T-helper 17 cell (primary cell): ENCODE measurements at places on chromosomes 5 and 9. TPM values are rescaled to one million over a fixed set of nuclear protein-coding genes. Genes with fewer than 3 reads are reported as not detected.

Gene SHOC1
- total RNA-seq, result not detected

Gene PCDHGA8
- not detected for total RNA-seq

Gene MAMDC2
- total RNA-seq, result not detected

Gene CARTPT
- total RNA-seq, result not detected

Gene GDF9
- total RNA-seq, result 0.94 TPM

Gene SPATA31C1
- not detected for total RNA-seq

Gene IFNB1
- not detected for total RNA-seq

Gene TRIM14
- total RNA-seq, result 64.6 TPM

Gene KIF4B
- not detected for total RNA-seq

Gene QRFP
- not detected for total RNA-seq

Gene SAXO1
- not detected for total RNA-seq

Gene KIF24
- total RNA-seq, result 0.08 TPM

GRCh38 chr5:13316176-13316575 is 628.3 kb downstream of the DNAH5 start:
- H3K27me3 ChIP-seq, result no peaks in the 10 kb centered on the region
- no peaks in the 10 kb centered on the region for H3K4me1 ChIP-seq
- DNase-seq, result no peak
- H3K27ac ChIP-seq, result no peak overlapping the region
- H3K4me3 ChIP-seq, result no peak overlapping the region

- H3K36me3 ChIP-seq, result no peaks in the 10 kb centered on the region
- H3K27ac ChIP-seq, result no peak overlapping the region
- no peaks in the 10 kb centered on the region for H3K4me1 ChIP-seq
- DNase-seq, result no peak
- no peak overlapping the region for H3K4me3 ChIP-seq
- no peaks in the 10 kb centered on the region for H3K27me3 ChIP-seq
Observed at GRCh38 chr5:116521173-116521872, 53.3 kb downstream of the SEMA6A start.

- no peak overlapping the region for H3K4me3 ChIP-seq
- peaks cover 11% of the 10 kb centered on the region for H3K4me1 ChIP-seq
- no peaks in the 10 kb centered on the region for H3K36me3 ChIP-seq
- no peak for DNase-seq
- no peak overlapping the region for H3K27ac ChIP-seq
Observed at GRCh38 chr9:105064248-105065097, 136.5 kb upstream of the ABCA1 start.

- peaks cover 5% of the 10 kb centered on the region for H3K27me3 ChIP-seq
- no peak for DNase-seq
- peaks cover 8% of the 10 kb centered on the region for H3K36me3 ChIP-seq
- no peak overlapping the region for H3K27ac ChIP-seq
Observed at GRCh38 chr5:147628058-147628895, 118.4 kb upstream of the DPYSL3 start.

- peaks cover 73% of the 10 kb centered on the region for H3K27me3 ChIP-seq
- peaks cover 2% of the 10 kb centered on the region for H3K36me3 ChIP-seq
- peak overlapping the region; percentile 43 for H3K4me3 ChIP-seq
- H3K27ac ChIP-seq, result no peak overlapping the region
- no peak for DNase-seq
- peaks cover 13% of the 10 kb centered on the region for H3K4me1 ChIP-seq
Observed at GRCh38 chr9:124009531-124010217, 1.9 kb upstream of the LHX2 start.

DNA sequence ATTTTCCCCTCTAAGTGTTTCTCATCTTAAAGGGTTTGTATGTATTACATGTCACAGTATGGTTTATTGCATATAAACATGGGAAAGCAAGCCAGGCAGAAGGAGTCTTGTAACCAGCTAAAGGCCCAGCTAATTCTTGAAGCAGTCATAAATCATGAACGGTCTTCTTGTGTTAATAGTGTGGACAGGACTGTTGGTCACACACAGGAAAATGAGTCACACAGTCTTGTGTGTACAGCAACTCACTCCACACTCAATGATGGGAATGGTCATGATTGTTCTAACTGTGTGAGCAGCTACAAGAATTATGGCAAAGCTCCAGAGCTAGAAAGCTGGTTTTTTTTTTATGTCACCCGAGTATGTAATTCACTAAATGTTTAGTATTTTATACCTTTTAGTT is 123.9 kb downstream of the GHR start:
- no peak overlapping the region for H3K27ac ChIP-seq
- no peak for DNase-seq
- H3K27me3 ChIP-seq, result no peaks in the 10 kb centered on the region
- H3K4me3 ChIP-seq, result no peak overlapping the region
- H3K36me3 ChIP-seq, result no peaks in the 10 kb centered on the region
- H3K4me1 ChIP-seq, result no peaks in the 10 kb centered on the region

DNA sequence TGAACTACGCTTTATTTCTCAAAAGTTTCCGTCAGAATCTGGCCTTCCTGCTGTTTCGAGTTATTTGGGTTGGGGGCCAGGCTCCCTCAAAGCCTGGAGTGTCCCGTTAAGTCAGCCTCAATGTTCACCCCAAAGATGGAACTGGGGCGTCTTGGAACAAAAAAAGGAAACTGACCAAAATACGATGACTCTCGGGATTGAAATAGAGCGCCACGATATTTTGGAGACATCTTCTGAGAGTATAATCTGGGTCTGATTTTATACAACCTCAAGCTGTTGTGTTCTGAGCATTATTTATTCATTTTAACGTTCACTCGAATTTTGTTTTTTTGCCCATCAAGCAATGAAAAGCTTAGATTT is 28.1 kb downstream of the TLX3 start:
- DNase-seq, result no peak
- H3K4me3 ChIP-seq, result peak overlapping the region; percentile 36
- H3K36me3 ChIP-seq, result peaks cover 2% of the 10 kb centered on the region
- H3K4me1 ChIP-seq, result peaks cover 9% of the 10 kb centered on the region
- H3K27ac ChIP-seq, result no peak overlapping the region
- H3K27me3 ChIP-seq, result peaks cover 58% of the 10 kb centered on the region

GRCh38 chr5:43947935-43948334 is 345.0 kb downstream of the NNT start:
- H3K27ac ChIP-seq, result no peak overlapping the region
- H3K4me1 ChIP-seq, result no peaks in the 10 kb centered on the region
- no peak overlapping the region for H3K4me3 ChIP-seq
- DNase-seq, result no peak

DNA sequence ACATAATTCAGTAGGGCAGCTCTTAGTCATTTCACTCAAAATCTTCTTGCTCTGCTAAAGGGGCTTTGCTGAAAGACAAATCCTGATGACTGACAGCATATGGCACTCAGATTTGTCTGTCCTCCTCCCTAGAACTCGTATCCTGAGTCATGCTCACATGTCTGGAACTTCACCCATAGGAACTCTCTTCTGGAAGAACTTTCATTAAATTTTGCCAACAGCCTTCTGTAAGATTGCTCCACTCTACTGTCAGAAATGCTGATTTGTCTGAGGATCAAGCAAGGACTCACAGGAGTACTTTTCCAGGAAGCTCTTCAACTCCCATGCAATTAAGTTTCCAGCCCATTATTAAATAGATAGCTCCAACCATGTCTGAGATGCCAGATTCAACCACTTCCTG is 59.8 kb upstream of the SNX2 start:
- no peak overlapping the region for H3K4me3 ChIP-seq
- no peaks in the 10 kb centered on the region for H3K4me1 ChIP-seq
- no peaks in the 10 kb centered on the region for H3K36me3 ChIP-seq
- H3K27me3 ChIP-seq, result peaks cover 19% of the 10 kb centered on the region
- no peak for DNase-seq

- peaks cover 16% of the 10 kb centered on the region for H3K4me1 ChIP-seq
- H3K27me3 ChIP-seq, result no peaks in the 10 kb centered on the region
- peaks cover 15% of the 10 kb centered on the region for H3K36me3 ChIP-seq
Observed at GRCh38 chr9:21002040-21002439, 29.4 kb downstream of the HACD4 start.

DNA sequence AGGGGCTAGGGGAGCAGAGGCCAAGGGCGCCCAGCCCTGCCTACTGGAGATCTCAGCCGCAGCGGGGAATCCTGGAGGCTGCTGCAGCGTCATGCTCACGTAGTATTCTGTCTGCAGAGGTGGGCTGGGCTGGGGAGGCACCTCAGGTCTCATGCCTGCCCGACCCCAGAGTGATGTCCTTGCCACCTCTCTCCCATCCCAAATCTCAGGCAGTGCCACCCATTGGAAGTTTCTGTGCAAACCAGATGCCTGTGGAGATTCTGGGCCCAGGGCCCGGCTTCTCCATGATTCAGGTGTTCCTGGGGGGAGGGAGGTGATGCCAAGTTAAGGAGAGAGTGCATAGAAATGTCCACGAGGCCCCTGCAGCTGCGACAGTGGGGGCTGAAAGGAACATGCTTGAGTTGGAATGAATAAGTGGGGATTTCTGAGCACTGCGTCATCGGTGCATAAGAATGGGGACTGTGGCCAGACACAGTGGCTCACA is 72.0 kb downstream of the ANKRD33B start:
- no peak overlapping the region for H3K4me3 ChIP-seq
- no peak for DNase-seq
- peaks cover 34% of the 10 kb centered on the region for H3K4me1 ChIP-seq
- peaks cover 4% of the 10 kb centered on the region for H3K36me3 ChIP-seq
- H3K27ac ChIP-seq, result peak overlapping the region; percentile 80
- peaks cover 8% of the 10 kb centered on the region for H3K27me3 ChIP-seq

GRCh38 chr5:9790276-9790675 is 160.1 kb upstream of the TAS2R1 start:
- no peaks in the 10 kb centered on the region for H3K4me1 ChIP-seq
- no peaks in the 10 kb centered on the region for H3K27me3 ChIP-seq
- H3K4me3 ChIP-seq, result no peak overlapping the region
- H3K36me3 ChIP-seq, result no peaks in the 10 kb centered on the region
- no peak overlapping the region for H3K27ac ChIP-seq
- DNase-seq, result no peak

- H3K27me3 ChIP-seq, result no peaks in the 10 kb centered on the region
- DNase-seq, result no peak
- peaks cover 59% of the 10 kb centered on the region for H3K4me1 ChIP-seq
- peaks cover 14% of the 10 kb centered on the region for H3K36me3 ChIP-seq
Observed at GRCh38 chr5:170300361-170301013, 2.9 kb upstream of the LCP2 start.

DNA sequence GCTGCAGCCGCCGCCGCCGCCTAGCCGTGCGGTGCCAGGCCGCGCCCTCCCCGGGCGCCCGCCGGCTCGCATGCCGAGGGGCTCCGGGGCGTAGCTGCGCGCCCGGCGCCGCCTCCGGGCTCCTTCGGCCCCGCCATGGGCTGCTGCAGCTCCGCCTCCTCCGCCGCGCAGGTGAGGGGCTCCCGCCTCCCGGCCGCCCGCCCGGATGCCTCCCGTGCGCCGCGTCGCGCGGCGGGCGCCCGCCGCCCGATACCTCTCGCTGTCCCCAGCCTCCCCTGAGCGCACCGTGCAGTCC is 230 bp downstream of the SLC44A1 start:
- H3K4me3 ChIP-seq, result peak overlapping the region; percentile 95
- no peak for DNase-seq
- peak overlapping the region; percentile 92 for H3K27ac ChIP-seq
- peaks cover 21% of the 10 kb centered on the region for H3K4me1 ChIP-seq
